ENCODE measurements at places on chromosomes 2 and 18.

- no peak for DNase-seq
These were observed 128.0 kb downstream of the ARL4C start for GRCh38 chr2:234368861-234369261.

GRCh38 chr2:37181726-37182684 lies 6.5 kb downstream of the SULT6B1 start:
- no peak for DNase-seq

- no peak for DNase-seq
These were observed 172.1 kb downstream of the TMX3 start for GRCh38 chr18:68542846-68543245.

DNA sequence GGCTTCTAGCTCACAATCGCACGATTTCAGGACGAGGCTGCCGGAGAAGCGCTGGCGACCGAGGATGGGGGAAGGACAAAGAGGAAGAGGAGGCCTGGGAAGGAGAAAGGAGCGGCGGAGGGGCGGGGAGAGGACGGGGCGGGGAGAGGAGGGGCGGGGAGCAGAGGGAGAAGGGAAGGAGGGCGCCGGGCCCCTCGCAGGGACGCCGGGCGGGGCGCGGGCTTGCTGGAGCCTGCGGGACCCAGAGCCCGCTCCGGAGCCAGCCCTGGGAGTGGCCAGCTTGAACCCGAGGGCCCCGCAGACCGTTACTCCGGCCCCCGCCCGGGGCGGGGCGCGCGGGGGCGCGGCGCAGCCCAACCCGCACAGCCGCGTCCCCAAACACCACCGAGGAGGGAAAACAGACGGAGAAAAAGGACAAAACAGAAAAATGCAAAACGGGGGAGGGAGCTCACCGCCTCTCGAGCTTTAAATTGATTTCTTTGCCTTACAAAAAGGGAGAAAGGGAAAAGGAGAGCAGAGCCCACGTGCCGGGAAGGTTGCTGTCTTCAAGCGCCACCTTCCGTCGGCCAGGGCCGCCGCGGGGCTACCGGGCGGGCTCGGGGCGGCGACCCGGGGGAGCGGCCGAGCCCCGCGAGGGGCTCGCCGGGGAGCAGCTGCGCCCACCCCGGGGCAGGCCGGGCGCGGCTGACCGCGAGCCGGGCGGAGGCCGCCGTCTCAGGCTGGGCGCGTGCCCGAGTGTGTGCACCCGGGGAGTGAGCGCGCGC lies 781 bp upstream of the SOX11 start:
- DNase-seq, result no peak

DNA sequence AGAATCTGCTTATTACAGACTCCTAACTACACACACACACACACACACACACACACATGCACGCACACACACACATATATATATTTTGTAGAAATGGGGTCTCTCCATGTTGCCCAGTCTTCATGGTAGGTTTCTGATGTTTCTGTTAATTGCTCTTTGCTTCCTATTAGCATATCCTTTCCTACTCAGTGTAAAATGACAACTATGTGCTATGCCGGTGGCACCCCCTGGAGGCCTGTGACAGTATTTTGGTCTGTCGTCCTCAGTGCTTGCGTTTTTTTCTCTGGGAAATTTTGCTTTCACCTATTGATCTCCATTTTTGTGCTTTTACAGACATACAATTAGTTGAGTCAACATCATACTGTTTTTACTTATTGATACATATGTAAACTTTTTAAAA lies 322.1 kb downstream of the LRRTM1 start:
- DNase-seq, result no peak

DNA sequence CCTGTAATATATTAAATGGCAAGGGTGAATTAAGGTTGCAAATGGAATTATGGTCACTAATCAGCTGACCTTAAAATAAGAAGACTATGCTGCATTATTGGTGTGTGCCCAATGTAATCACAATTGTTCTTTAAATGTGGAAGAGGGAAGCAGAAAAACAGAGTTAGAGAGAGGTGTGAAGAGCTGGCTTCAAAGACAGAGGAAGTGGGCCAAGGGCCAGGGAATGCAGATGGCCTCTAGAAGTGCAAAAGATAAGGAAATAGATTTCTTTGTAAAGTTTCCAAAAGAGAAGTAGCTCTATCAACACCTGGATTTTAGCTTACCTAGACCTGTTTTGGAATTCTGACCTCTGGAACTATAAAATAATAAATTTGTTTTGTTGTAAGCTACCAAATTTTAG lies 276.0 kb downstream of the LRRTM1 start:
- no peak for DNase-seq

DNA sequence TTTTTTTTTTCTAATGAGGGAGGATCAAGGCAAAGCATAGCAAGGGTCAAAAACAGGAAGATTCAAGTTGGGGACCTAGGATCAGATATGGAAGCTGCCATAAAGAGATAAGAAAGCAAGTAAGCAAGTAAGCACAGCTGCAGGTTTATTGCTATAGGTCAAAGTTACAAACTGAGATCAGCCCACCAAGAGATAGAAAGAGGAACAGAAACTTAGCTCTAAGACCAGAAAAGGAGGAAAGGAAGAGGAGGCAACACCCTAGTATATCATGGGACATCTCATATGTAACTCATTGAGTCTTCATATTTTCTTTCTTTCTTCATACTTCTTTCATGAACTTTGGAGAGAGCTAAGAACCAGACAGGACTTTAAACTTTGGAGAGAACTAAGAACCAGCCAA lies 295.9 kb upstream of the CRIM1 start:
- no peak for DNase-seq

DNA sequence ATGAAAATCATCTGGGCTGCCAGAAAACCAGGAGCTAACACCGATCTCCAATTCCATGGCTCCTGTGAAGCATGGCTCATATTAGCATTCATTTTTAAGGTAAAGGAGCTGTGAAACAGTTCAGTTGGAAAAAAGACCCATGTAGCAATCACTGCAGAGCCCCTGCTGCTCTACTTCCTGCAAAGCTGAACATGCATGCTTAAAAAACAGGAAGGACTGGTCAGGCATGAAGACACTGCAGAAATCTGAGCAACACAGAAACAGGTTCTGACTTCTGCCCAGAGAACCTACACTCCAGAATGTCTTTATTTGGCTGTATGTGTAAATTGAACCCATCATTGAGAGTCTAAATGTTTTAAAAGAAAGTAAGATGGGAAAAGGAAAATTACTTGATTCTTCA lies 950.6 kb downstream of the DCDC2C start:
- DNase-seq, result no peak

- DNase-seq, result no peak
These were observed 296.2 kb upstream of the NRP2 start for GRCh38 chr2:205386109-205386508.

DNA sequence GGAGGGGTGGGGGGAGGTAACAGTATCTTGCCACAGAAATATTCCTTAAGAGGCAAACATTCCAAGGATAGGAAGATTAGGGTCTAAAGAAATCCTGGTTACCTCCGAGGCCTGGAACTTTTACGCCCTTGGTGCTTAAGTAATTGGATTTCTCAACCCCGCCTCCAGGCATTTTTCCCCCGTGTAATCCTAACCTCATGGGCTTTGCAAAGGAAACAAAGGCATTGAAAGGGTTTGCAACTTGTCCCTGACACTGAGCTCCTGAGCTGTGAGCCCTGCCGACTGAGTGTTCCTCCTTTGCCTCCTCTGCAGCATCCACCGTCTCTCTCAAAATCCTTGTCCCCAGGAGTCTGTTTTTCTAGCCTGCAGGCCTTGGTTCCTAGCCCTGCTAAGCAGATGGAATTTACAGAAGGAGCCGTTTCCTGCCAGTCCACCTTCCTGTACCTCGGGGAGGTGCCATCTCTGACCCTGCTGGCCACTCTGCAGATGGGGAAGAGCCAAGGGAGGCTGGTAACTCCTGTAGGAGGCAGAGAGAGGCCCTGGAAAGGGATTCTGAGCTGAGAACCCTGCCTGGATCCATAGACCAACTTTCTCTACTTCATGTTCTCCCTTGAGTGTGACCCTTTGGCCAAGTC lies 24.2 kb downstream of the TET3 start:
- DNase-seq, result no peak

DNA sequence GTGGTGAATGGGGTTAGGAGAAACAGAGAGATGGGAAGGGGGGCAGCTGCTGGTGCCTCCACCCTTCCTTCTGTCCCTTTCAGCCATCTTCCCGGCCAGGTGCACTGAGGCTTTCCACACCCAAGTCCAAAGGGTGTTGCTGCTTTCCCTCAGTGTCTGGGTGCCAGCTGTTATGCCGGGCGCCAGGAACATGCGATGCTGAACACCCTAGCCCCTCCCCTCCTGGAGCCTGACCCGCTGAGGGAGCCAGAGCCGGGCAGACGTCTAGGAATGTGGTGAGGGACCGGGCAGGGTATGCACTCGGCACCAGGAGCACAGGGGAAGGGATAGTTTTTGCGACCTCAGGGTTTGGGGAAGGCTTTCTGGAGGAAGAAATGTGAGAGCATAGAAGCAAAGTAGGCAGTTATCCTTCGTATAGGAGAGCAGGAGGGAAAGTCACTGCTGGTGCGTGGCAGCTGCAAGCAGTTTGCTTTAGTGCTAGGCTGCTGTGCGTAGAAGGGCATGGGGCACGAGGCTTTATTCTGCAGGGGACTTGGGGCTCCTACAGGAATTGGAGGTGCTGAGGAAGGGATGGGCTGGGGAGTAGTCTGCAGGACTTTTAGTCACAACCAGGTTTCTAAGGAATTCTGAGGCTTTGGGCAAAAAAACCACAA lies 147.7 kb downstream of the TSN start:
- DNase-seq, result peak; percentile 10

GRCh38 chr2:224638301-224638823 lies 53.2 kb upstream of the CUL3 start:
- no peak for DNase-seq

GRCh38 chr2:40851661-40852060 lies 399.8 kb upstream of the SLC8A1 start:
- DNase-seq, result no peak

- no peak for DNase-seq
These were observed 237.7 kb downstream of the SEPTIN10 start for GRCh38 chr2:109376115-109376514.

GRCh38 chr18:78538669-78539440 lies 440.8 kb upstream of the SALL3 start:
- no peak for DNase-seq

GRCh38 chr2:48127612-48128191 lies 221.4 kb upstream of the FBXO11 start:
- DNase-seq, result no peak

GRCh38 chr18:28743115-28743514 lies 566.2 kb upstream of the CDH2 start:
- DNase-seq, result no peak

GRCh38 chr18:49628881-49629795 lies 67.3 kb downstream of the LIPG start:
- DNase-seq, result no peak

DNA sequence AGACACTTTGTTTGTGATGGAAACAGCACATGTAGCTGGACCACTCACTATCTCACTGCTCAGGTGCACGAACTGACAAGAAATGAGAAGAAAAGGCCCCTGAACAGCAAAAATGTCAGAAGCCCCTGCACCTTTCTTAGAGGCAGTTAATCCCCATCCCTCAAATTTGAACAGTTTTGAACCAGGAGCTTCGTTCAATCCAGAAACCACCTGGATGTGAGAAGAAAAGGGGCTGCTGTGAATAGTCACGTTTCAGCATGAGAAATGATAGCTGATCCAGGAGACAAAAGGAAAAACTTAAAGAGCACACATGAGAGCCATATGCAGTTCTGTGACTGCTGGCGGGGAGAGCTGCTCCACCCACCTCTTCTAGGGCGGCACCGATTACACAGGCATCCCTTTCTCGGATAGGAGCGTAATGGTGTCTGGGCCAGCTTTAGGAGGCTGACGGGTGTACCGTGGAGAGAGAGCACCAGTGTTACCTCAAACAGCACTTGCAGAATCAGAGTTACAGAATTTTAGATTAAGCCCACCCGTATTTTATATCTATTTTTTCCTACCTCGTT lies 117.0 kb upstream of the EML6 start:
- DNase-seq, result no peak

- DNase-seq, result no peak
These were observed 44.5 kb downstream of the TXNL1 start for GRCh38 chr18:56593906-56594305.

DNA sequence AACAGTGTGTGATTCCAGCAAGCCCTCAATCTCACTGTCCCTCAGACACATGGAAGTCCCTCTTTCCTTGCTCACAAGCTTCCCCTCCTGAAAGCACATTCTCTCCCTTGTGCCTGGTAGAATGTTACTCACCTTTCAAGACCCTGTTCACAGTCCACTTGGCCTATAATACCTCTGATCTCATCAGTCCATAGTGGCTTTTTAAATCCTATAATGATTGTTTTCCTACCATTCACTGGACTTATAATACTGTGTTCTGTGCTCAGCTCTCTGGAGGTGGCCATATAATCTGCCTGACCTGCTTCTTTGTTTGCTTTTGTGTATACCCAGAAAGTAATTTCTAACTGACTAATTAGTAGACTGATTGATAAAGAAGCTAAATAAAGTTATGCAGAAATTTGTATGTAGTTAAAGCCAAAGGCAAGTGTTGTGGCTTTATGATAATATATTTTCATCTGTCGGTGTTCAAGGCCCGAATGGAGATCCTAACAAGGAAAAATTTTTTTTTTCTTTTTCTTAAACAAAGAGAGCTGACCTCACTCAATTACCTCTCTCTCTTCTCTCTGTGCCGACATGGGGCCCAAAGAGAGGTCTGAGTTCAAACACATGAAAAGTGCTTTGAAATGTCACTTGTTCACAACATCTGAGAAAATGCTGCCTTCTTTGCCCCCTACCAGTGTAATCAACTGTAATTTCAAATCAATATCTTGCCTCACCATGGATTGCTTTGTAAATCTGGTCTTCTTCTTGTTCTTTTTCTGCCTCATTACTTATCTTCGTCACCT lies 1033.0 kb upstream of the PIK3C3 start:
- no peak for DNase-seq

- no peak for DNase-seq
These were observed 402.7 kb downstream of the LRP1B start for GRCh38 chr2:141728142-141728541.

- no peak for DNase-seq
These were observed 252.5 kb downstream of the SMAD2 start for GRCh38 chr18:47677952-47678351.

GRCh38 chr18:46448347-46448746 lies 208.7 kb downstream of the LOXHD1 start:
- no peak for DNase-seq

- DNase-seq, result peak; percentile 84
These were observed at the start of gene LNPK for GRCh38 chr2:176001916-176002687. Gene LNPK (minus strand): TSS chr2:176002267. CDS start chr2:175995584, 6,683 bp downstream.

- DNase-seq, result no peak
These were observed 1.6 kb downstream of the MOCOS start for GRCh38 chr18:36188916-36189315.

- no peak for DNase-seq
These were observed 294.6 kb upstream of the PARD3B start for GRCh38 chr2:204250692-204251091.

DNA sequence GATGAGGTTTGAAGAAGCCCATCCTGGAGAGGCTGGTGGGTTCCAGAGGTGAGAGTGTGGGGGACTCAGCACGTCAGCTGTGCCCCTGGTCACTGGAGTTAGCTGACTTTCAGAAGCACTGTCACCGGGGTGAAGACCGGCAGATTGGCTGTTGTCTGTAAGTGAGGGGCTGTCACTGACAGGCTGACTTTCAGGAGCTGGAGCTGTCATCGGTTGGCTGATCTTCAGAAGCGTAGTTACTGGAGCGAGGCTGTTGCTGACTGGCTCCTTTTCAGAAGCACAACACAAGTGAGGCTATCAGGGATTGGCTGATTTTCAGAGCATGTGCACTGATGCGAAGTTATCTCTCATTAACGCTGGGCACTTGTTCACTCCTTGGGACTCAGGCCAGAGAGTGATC lies 738.4 kb upstream of the ID2 start:
- DNase-seq, result no peak

Measured in NCI-H1105 (cell line).